ENCODE measurements at places on chromosomes 4 and X.

GRCh38 chr4:51825341-51825740 lies 17.6 kb upstream of the DCUN1D4 start:
- DNase-seq = no peak

DNA sequence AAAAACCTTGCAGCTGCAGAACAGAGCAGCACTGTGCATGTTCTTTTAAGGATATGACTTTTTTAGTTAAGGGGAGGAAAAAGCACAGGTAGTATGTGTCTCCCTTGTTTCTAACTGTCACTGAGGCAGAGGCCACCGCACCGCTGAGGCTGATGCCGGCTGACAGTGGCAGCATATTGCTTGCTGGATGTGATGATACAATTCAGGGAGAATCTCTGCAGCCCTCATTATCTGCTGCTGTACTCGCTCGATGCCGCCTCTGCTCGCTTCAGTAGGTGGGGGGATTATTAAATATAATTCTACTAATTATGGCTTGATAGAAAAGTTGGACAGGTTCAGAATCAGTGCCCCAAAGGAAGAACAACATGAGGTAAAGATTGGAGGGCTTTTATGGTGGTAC lies 378.8 kb upstream of the NOCT start:
- no peak for DNase-seq

- DNase-seq = no peak
These were observed 142.9 kb downstream of the SHOX start for GRCh38 chrX:773292-774025.

DNA sequence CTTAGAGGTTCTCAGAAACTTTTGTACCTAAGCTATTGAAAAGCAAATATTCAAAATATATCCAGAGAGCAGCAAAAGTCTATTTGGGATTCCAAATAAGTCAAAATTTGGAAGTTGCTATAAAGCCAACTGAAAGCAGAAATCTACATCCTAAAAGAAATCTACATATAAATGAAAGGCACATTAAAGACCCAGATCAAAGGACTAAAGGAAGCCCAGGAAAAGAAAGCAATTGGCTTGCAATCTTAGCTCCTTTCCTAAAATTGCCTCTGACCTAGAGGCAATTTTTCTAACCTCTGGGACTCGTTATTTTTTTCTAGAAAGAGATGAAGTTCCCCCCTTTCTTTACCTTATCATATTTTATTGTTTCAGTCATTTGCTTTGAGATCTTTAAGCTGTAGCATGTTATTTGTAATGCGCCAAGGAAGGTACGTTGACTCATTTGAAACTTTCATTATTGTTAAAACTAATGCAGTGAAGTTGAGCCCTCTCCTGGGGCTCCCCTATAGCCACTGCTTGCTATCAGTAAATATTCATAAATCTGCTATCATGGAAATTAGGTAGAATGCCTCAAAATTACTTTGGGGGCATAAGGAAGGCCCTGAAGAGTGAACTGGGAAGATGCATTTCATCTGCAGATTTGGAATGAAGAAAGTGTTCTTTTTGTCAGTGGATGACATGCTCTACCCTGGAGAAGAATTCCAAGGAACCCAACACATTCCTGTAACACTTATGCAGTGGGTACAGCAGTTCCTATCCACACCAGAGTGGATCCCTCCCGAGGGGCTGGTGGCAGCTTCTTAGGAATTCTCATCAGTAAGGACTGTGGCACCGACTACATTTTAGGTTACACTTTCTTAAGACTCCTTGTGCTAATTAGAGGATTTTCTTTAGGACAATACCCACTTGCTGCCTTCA lies 177.8 kb upstream of the IGFBP7 start:
- no peak for DNase-seq

DNA sequence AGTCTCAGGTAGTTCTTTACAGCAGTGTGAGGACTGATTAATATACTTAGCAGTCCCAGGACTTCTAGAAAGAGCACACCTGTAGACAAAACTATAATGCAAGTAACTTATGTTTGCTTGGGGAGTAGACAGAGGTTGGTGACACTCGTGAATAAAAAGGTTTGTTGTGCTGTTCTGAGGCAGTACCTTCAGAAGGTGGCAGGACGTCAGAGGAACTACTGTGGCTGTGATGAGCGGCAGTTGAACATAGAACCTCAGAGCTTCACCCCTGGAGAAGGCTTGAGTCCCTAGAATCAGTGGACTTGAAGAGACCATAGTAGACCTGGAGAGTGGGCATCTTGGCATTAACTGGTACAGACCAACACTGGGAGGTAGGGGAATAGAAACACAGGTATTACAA lies 3.3 kb upstream of the GBA3 start:
- DNase-seq = no peak

DNA sequence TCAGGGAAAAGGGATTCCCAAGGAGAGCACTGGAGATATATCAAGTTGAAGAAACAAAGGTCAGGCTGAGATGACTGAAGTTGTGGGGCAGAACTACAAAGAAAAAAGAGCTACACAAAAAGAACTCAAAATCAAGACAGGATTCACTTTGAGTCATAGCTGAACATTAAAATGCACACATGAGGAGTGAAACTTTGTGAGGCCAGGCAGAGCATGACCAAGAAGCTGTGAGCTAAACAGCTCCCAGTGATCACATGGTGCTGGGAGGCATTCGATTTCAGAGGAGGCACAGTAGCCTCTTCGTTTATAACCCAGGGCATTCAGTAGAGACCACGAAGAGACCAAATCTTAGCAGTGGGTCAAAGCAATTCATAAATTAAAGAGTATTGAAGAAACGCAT lies 145.3 kb downstream of the ATRX start:
- no peak for DNase-seq

- DNase-seq = no peak
These were observed 2.1 kb upstream of the DIAPH2 start for GRCh38 chrX:96682516-96682915.

GRCh38 chrX:8981723-8982122 lies 52.2 kb downstream of the FAM9B start:
- DNase-seq = no peak

All from AG08395 (cell line).